ENCODE measurements at places on chromosomes 3 and 15. TPM values are rescaled to one million over a fixed set of nuclear protein-coding genes. Genes with fewer than 3 reads are reported as not detected.

- no peak for DNase-seq
Measured at GRCh38 chr15:89749951-89750559, 994 bp downstream of the MESP1 start.

Gene CP
- 2.0 TPM for total RNA-seq

DNA sequence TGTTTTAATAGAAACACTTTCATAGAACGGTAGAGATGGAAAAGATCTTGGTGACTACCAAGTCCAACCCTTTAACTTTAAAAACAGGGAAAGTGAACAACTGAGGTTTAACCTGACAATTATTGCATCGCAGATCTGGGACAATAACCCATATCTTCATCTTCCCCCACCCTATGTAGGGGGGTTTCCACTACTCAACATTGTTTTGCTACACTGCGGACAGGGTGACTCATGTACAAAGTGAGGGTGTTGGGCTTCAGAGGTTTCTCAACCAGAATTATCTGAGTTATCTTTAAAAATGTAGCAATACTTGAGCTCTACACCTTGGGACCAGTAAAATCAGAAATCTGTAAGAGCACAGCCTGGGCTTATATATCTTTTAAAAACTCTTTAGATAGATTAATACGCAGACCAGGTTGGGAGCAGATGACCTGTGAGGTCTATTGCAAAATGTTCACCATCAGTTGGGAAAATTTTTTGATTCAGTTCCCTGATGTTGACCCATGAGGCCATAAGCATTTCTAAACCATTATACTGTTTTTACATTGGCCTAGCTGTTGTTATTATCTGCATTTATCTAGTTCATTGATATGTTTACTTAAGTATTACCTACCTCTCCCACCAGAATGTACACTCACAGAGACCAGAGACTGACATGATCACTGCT lies 103.6 kb upstream of the ICE2 start:
- DNase-seq: no peak

Gene IGSF10
- 13.6 TPM for total RNA-seq

GRCh38 chr3:41204369-41204768 lies 5.1 kb downstream of the CTNNB1 start:
- no peak for DNase-seq

- DNase-seq: no peak
Measured at GRCh38 chr3:33482111-33482521, 41.9 kb upstream of the UBP1 start.

DNA sequence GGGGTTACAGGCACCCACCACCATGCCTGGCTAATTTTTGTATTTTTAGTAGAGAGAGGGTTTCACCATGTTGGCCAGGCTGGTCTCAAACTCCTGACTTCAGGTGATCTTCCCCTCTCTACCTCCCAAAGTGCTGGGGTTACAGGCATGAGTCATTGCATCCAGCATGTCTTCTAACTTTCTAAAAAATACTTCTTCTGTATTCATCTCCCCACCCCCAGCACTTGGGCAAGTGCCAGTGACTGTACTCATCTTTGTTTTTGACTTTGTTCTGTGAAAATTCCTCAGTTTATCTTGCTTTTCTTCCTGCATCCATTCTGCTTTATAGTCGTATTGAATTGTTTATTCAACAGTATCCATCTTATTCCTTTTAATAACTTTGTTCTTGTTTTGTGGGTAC lies 47.6 kb downstream of the ARIH1 start:
- no peak for DNase-seq

- no peak for DNase-seq
Measured at GRCh38 chr3:105385179-105385578, 18.5 kb downstream of the ALCAM start.

Gene CD200
- total RNA-seq: 10.5 TPM

DNA sequence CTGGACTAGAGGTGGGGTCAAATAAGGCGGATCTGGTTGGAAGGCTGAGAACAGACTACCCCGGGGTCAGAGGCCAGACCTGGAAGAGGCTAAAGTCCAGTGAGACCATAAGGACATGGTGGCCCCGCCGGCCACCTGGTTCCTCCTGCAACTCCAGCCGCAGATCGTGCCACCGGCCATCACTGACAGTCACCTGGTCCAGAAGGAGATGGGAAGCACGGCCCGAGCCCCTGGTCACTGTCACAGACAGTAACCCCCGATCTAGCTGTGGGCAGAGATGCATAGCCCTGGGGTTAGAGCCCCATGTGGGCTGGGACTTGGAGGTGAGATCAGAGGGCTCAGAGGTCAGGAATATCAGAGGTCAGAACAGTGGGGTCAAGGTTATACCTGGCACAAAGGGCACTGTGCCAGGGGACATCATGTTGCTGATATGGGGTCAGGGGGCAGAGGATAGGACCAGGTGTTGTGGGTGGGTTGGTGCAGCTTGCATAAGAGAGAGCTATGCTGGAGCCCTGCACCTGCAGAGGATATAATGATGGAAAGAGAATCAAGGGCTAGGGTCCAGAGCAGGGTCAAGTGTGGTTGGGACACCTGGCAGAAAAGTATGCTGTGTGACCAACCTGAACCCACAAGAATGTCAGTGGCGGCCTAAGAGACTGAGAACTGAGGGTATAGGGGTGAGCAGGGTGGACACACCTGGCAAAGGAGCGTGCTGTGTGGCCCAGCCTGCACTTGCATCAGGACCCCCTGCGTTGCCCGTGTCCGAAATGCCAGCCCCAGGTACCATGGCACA lies 9.6 kb downstream of the CELSR3 start:
- DNase-seq: no peak

Gene ERC2
- 4.2 TPM for total RNA-seq

- no peak for DNase-seq
Measured at GRCh38 chr3:132592216-132592615, 4.9 kb upstream of the ACKR4 start.

DNA sequence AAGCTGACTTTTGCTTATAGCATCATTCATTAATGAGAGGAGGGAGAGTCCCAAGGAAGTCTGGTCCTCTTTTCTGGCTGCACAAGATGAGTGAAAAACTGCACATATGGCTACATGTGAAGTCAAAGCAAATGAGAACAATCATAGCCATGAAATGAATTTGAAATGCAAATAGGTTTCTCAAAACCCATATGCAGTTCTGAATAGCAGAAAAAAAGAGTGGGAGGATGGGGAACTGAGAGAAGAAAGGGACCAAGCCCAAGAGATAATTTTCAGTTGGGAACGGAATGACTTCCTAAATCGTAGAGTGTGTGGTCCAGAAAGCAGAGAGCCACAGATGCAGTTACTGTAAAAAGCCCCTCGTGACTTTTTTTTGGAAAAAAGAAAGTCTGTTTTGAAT lies 66.3 kb downstream of the GTPBP8 start:
- no peak for DNase-seq

- no peak for DNase-seq
Measured at GRCh38 chr3:195751560-195751959, 30.8 kb downstream of the MUC20 start.

DNA sequence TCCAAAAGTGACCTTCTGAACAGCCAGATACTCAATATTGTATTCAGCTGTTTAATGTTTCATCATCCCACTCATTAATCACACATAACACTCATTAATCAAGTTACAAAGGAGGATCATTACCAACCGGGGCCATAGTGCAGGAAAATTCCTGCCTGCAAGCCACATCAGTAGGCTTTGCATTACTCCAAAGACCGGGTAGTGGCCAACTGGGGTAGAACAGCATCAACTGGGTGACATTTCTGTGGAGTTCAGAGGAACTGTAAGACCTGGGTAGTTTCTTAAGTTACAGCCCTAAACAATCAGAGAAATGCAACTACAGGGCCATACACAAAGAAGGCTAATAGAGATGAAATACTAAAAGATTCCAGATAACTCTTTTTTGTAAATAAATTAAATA lies 253.1 kb downstream of the WDR72 start:
- peak; percentile 24 for DNase-seq

DNA sequence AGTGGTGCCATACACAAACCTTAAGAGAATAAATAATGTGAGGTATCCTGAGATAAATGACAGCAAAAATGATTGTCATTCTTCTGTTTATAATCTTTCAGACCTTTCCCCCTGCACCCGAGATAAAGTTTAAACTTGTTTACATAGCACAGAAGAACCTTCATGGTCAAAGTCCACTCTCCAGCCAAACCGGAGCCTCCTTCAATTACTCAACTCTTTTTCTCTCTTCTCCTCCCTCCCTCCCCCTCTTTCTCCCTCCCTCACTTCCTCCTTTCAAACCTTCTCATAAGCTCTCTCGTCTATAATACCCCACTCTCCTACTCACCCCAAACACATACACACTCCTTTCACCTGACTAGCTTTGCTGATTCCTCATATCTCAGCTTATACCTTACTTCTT lies 198.9 kb downstream of the EFHB start:
- peak; percentile 63 for DNase-seq

Gene ARPIN
- 23.3 TPM for total RNA-seq

GRCh38 chr15:100570735-100571313 lies 31.2 kb downstream of the LINS1 start:
- no peak for DNase-seq

DNA sequence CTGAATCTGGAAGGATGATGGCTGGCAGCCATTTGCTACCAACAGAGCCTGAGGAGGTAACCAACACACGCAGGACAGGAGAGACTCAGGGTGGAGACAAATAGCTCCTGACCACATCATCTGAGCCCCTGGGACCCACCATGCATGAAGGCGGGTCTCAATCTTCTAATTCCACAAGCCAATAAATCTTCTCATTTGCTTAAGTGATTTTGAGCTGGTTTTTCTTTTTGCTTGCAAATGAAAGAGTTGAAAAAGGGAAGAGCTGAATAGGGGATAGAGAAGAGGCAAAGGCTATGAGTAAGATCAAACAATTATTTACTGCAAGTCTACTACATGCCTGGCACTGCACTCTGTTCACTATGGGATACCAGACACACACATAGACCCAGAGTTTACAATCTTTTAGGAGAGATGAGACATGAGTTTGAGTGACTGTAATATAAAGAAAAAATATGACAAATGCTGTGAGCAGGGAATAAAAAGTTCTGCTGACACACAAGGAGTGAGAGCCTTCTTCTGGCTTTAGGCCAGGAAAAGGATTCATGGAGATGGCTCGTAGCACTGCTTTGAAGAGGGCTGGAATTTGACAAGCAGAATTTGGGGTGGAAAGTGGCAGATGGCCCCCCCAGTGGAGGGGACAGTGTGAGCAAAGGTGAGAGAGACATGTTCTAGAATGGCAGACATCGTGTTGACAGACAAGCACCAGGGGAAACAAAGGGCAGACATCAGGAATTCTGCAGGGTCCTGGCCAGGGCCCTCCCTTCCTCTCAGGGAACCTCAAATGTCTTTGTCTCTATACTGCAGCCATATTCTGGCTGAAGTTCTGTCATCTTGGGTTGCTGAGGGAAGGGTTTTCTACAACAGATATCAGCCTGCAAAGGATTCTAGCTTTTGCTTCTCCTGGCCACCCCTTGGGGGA lies 69.8 kb upstream of the WNT5A start:
- no peak for DNase-seq

DNA sequence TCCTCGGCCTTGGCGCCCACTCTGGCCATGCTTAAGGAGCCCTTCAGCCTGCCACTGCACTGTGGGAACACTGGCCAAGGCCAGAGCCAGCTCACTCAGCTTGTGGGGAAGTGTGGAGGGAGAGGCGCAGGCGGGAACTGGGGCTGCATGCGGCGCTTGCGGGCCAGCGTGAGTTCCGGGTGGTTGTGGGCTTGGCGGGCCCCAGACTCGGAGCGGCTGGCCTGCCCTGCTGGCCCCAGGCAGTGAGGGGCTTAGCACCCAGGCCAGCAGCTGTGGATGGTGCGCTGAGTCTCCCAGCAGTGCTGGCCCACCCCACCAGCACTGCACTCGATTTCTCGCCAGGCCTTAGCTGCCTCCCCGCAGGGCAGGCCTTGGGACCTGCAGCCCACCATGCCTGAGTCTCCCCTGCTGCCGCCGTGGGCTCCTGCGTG lies 13.1 kb upstream of the UBP1 start:
- DNase-seq: no peak

DNA sequence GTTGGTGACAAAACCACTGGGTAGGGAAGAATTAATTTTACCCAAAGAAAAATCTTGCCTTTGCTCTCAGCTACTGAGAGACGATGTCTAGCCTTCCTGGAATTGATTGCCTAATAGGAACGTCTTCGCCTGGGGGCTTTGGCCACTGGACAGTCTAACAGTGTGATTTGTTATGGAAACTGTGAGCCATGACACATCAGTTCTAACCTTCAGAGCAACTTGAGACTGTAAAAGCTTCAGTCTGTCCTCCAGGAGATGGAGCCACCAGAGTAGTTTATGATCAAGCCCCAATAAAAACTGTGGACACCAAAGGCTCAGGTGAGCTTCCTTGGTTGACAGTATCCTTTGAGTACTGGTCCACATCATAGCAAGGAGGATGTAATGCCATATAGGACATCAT lies 235.8 kb upstream of the TMCO5A start:
- DNase-seq: no peak

DNA sequence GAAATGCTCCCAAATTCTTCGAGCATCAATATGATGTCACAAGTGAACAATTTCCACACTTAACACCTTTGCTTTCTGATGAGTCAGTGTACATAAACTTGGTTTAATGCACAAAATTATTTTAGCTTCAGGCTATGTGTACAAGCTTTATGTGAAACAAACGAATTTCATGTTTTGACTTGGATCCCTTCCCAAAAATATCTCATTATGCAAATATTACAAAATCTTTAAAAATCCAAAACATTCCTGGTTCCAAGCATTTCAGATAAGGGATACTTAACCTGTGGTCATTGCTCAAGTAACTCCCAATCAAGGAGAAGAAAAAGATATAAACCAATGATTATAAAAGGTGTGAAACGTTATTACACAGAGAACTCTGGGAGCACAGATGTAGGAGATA lies 25.2 kb downstream of the RAB5A start:
- DNase-seq: no peak

Gene CNTN4
- total RNA-seq: 5.2 TPM

- no peak for DNase-seq
Measured at GRCh38 chr15:23760024-23760423, 72.9 kb upstream of the NDN start.

Gene GLDN
- total RNA-seq: 20.7 TPM

Gene GOLGA8R
- 5.8 TPM for total RNA-seq

Gene LMAN1L
- not detected for total RNA-seq

- peak; percentile 47 for DNase-seq
Measured at GRCh38 chr15:77634266-77634962, 1.7 kb upstream of the LINGO1 start.

Gene BCHE
- 4.0 TPM for total RNA-seq

GRCh38 chr3:156491192-156491591 lies 63.7 kb downstream of the SSR3 start:
- DNase-seq: no peak

GRCh38 chr15:31550211-31550977 lies 223.8 kb downstream of the KLF13 start:
- DNase-seq: no peak

DNA sequence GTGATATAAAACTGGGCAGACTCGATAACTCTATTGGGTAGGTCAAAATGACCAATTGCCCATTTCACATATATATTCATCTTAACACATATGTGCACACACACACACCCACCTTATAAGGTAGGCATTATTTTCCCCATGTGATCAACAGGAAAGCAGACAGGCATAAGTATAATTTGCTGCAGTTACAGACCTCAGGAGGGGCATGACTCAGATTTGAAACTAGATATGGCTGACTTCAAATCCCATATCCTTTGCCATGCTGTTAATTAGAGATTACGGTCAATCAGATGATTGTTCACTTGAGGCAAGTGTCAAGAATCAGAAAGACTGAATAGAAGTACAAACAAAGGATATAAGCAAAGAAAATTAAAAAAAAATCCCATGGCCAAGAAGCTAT lies 910.6 kb downstream of the NTRK3 start:
- DNase-seq: no peak

All from mucosa of gallbladder (tissue), 1 donor.